CD4-positive, alpha-beta T cell treated with Interleukin-2 at 100 ng/mL for 4 hours (primary cell): ENCODE measurements at places on chromosomes 3 and 15.

GRCh38 chr15:98043160-98044014 lies 82.9 kb downstream of the ARRDC4 start:
- no peak for DNase-seq

GRCh38 chr3:64798316-64798715 lies 110.5 kb upstream of the ADAMTS9 start:
- DNase-seq = no peak

- DNase-seq = no peak
These were observed 156.2 kb downstream of the NLGN1 start for GRCh38 chr3:173553635-173554280.

DNA sequence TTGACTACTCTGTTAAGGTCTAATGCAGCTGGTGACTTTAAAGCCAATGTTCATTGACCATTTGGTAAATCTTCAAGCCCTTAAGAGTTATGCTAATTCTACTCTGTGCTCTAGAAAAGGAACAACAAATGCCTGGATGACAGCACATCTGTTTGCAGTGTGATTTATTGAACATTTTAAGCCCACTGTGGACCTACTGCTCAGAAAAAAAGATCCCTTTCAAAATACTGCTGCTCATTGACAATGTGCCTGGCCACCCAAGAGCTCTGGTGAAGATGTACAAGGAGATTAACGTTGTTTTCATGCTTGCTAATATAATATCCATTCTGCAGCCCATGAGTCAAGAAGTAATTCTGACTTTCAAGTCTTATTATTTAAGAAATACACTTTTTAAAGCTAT lies 110.8 kb downstream of the TBC1D5 start:
- DNase-seq = no peak

DNA sequence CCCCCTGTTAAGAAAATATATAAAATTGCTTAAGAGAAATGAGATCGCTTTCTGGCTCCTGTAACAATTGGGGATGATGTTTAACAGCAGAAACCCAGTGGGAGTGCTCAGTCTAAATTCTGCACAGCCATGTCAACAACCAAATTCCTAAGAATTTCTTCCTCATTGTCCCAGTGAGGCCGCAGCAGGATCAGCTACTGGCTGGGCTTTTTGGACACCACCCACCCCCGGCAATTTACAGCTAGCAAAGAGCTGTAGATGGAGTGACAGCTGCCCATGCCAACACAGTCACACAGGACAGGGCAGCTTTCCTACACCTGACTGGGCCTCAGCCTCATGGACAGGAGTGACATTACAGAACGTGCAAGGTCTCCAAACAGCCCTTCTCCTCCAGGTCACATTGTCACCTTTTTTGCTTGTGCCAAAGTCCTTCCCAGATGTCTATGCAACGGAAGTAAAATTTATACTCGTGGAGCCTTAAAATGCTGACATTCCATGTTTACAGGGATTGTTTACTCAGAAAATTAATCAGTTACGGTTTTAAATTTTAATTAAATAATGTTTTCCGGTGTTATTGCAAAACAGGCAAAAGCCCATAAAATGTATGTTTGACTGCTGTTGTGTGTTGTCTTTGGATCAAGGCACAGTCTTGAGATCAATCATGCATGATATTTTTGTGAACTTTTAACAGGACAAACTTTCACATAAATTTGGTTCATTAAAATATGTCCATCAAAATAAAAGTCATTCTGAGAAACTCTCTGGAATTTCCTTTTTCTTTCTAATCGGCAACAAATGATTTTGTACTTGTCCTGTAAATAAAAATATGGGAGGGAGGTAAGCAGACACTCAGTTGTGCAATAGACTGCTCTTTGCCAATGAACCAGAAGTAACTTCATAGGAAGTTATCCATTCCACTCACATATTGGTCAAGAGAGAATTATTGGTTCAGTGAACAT lies 943.2 kb downstream of the MCTP2 start:
- no peak for DNase-seq

DNA sequence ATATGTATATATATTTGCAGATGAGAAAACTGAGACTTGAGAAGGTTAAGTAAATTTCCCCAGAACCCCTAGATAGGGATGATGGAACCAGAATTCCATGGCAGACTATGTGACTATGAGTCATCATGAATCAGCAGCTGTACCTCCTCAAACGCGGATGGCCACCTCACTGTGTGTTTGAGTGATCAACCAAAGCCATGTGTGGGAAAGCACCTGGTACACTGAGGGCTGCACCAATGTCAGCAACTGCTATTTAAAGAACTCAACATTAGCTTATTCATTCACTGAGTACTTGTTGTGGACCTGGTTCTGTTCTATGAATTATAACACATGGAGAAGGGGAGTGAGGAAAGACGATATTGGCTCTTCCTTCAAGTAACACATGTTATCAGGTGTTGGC lies 377.0 kb downstream of the GAP43 start:
- no peak for DNase-seq

GRCh38 chr3:179324270-179324754 lies 1.5 kb downstream of the ZNF639 start:
- DNase-seq = peak; percentile 40

- DNase-seq = no peak
These were observed 36.0 kb upstream of the CBLB start for GRCh38 chr3:105904678-105905284.

- DNase-seq = no peak
These were observed 404.0 kb upstream of the WNT5A start for GRCh38 chr3:55891106-55891505.

DNA sequence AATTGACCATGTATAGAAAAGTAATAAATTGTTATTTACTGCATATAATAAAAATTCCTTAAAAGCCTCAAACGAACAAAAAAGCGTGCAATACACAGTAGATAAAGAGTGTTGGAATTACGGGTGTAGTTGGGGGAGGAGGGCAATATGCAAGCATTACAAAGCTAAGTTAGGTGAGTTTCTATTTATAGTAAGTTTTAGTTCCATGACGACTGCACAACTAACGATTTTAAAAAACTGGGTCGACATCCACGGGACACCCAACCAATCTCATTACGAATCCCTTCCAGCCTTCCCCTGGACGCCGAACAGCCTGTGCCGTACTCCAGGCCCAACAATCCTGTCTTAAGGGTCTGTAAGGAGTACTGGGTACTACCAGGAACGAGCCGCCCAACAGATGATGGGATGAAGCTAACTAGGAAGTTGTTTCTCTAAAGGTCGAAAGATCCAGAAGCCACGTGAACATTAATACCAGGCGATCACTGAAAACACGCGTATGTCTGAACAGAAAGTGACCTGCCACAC lies 677 bp downstream of the POLQ start:
- no peak for DNase-seq

GRCh38 chr15:37056177-37057121 lies 43.9 kb downstream of the MEIS2 start:
- no peak for DNase-seq

- DNase-seq = no peak
These were observed 44.4 kb downstream of the GAP43 start for GRCh38 chr3:115667738-115668065.

- no peak for DNase-seq
These were observed 202.0 kb upstream of the IL12A start for GRCh38 chr3:159786489-159787177.

DNA sequence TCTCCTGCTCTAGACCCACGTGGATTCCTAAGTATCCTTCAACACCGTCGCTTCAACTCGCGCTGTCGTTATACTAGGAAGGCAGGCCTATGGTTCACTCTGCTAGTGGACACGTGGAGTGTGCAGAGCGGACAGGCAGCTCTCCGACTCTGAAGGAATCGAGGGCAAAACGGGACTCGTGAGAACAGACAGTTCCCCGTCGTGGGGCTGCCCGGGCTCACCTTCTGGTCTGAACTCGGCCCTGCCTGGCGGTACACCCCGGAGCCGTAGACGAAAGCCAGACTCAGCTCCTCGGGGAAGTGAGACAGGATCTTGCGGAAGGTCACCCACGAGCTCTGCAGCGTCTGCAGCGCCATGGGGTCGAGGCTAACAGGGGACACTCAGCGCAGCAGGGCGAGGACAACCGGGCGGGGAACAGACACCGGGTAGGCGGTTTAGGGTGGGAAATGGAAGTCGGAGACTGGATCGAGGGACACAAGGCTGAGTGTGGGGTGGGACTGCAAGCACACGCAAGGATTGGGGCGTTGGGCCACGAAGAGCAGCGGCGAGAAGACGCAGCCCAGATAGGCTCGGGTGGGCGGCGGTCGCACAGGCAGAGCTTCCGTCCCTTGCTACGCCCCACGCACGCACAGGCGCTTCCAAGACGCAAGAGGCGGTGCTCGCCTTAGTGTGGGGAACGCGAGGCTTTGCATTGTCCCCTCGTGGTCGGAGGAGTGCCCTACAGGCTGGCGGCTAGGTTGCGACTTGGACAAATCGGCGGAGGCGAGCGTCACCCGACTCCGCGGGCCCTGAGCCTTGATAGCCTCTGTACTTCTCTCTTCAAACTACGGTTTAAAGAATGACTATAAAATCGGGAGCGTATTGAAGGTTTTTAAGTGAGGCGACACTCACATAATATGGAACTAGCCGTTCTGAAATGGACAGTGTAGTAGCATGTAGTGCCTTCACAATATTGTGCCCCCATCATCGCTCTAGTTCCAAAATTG lies at the start of gene TAMM41:
TSS of gene TAMM41 (minus strand) at position 605 of the 986 bp plus-strand sequence. CDS start at position 356, 249 bp downstream.
- DNase-seq = peak; percentile 91

DNA sequence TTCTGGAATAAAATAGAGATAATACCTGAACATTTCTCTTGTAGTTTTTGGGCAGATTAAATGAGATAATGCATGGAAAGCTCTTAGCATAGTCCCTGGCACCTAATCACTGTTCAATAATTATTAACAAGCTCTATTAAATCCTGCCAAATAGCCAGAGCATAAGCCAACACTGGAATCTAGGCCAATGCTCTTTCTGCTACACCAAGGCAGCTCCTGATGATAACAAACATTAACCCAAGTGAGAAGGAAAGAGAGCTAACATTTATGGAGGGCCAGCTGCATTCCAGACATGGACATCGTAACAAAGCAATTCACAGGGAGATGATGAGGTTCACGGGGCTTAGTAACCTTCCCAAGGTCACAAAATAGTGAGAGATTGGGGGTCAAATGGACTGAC lies 23.3 kb downstream of the LARP6 start:
- no peak for DNase-seq
